ENCODE measurements at places on chromosomes 6 and 20.

DNA sequence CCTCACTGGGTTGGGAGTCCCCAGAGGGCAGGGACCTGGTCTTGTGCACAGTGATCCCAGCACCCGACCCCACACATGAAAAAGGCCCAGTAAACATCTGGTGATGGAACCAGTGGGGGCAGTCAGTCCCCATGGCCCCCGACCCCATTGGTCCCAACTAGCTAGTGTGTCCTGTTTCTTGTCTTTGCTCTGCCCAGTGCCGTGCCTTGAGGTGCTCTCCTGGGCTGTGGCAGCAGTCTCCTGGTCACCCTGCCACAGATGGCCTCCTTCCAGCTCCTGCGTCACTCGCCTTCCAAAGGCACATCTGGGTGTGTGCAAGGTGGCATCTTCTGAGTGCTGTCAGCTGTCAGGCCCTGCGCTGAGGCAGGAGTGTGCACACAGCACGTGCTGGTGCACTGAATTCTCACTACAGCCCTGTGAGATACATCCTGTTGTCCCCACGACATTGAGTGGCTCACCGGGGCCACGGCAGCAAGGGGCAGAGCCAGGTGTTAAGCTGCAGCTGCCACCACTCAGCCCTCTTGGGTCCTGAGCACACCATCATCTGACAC, 3.9 kb downstream of the NPEPL1 start:
- no peak for DNase-seq

DNA sequence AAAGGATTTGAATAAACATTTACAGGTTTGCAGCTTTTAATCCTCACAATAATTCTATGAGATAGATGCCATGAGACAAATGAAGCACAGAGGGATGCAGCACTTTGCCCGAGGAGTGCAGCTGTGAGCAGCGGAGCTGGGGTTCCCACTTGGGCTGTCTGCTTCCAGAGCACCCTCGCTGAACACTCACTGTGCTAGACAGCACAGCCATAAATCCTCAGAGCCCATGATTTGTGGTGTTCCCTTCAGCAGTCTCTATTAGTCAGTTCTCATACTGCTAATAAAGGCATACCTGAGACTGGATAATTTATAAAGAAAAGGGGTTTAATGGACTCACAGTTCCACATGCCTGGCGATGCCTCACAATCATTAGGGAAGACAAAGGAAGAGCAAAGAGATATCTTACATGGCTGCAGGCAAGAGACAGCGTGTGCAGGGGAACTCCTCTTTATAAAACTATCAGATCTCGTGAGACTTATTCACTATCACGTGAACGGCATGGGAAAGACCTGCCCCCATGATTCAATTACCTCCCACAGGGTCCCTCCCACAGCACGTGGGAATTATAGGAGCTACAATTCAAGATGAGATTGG, 25.3 kb upstream of the CTAGE9 start:
- no peak for DNase-seq

GRCh38 chr6:165178056-165178455, 131.3 kb downstream of the C6orf118 start:
- DNase-seq: no peak

GRCh38 chr20:50286174-50286511, 95.5 kb downstream of the CEBPB start:
- DNase-seq: no peak

GRCh38 chr20:44442298-44443070, 33.2 kb upstream of the TTPAL start:
- peak; percentile 3 for DNase-seq

GRCh38 chr20:2691663-2692035, 931 bp upstream of the EBF4 start:
- DNase-seq: no peak

DNA sequence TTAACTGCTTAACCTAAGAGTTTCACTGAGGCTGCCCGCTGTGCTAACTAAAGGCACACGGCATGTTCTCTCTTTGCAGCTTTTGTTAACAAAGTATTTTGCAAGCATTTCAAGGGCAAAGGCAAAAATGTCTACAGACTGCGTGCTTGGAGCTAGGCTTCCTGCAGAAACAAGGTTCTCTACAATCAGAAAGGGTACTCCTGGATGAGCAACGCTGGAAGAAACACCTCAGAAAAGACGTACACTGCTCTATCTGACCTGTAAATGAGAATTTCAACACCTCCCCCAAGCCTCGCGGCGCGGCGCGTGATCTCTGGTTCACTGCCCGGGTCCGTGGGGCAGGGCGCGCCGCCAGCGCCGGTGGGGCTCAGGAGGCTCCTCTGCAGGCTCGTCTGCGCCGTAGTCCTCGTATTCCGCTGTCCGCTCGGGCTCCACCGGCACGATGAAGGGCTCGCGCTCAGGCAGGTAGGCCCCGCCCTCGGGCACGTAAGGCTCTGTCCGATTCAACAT, 120.9 kb downstream of the COL12A1 start:
- no peak for DNase-seq

DNA sequence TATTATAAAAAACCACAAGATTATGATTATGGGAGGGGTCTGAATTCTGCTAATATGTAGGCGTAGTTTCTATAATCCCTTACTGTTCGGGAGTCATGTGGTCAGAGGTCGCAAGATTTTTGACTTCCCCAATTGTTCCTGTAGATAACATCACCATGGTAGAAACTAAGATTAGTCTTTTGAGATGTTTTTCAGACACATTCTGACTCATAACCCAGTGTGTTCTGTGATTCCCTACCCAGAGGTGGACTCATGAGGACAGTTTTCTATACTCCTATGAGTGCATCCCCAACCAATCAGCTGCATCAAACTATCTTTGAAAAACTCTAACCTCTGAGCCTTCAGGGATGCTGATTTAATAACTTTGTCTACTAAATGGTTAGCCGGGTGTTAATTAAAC, 175.5 kb downstream of the RFPL4B start:
- no peak for DNase-seq

GRCh38 chr20:50558483-50558925, 48.3 kb downstream of the PTPN1 start:
- no peak for DNase-seq

DNA sequence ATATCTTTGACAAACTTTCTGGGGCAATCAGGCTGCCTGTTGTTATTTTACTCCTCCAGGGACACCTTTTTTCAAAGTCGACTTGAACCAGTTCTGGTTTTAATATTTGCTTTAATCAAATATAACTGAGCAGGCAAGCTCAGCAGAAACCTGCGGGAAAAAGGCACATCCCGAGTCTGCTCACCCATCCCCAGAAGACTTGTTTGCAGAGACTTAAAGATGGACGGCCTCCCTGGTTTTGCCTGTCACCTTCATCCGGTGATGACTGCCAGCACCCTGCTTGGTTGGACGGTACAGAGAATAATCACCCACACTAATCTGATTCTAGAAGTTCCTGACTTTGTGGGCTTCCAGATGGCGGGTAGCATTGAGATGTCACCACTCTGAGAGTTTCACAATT, 36.8 kb downstream of the PPP1R3G start:
- no peak for DNase-seq
